GM03348 (cell line): ENCODE measurements at places on chromosomes 6 and 20.
A peak's percentile ranks its signal among the peaks of the same experiment; 100 is the strongest.

DNA sequence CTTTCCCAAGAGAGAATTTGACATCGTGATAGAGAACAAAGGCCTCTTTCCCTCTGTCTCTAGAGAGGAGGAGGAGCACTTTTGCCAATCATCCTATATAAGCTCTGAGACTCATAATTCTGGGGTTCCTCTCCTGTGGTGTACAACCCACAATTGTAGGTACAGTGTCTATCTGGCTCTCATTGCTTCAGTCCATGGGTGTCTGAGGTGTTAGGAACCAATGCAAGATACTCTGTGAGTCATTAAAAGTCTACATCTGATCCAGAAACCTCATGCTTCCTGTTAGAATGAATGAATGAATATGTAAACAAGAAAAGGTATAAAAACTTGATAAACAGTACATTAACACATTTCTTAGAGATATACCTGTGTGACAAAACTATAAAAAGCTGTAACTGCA, 356.7 kb downstream of the QKI start:
- DNase-seq = no peak

DNA sequence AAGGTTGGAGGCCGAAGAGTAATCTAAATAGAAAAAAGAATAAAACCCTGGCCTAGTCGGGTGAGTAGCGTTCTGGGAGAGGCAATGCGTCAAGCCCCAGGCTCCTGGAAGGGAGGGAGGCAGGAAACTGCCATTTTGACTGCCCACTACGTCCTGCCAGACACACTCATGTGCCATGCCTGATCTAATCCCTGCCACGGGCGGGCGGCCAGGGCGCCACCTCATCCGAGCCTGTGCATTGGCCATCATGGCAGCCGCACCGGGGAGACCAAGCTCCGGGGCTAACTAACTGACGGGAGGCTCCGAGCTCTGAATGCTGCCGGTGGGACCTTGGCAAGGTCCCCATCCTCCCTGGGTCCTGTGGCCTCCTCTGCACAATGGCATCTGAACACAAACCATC, 68.8 kb downstream of the INSM1 start:
- DNase-seq = no peak

GRCh38 chr6:16836144-16836981, 75.1 kb upstream of the ATXN1 start:
- DNase-seq = peak; percentile 30

- no peak for DNase-seq
Measured at GRCh38 chr6:139354189-139354588, 20.3 kb downstream of the CITED2 start.

GRCh38 chr6:10610289-10610688, 84.1 kb downstream of the C6orf52 start:
- no peak for DNase-seq

GRCh38 chr6:110815015-110815410, 256 bp downstream of the CDK19 start:
- no peak for DNase-seq

DNA sequence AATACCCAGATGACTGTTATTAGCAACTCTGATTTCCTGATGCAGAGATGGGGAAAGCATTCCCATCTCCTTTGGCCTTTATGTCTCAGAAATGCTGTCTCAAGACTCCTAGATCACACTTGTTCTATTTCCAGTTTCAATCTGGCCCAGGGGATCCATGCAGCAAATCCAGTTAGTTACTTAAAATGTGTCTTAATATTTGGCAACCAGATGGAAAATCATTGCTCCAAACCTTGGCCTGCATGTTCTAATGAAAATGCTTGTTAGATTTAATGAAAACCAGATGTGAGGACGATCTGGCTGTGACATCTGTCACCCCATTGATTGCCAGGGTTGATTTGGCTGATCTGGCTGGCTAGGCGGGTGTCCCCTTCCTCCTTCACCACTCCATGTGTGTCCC, 125.2 kb downstream of the TSHZ2 start:
- DNase-seq = no peak

DNA sequence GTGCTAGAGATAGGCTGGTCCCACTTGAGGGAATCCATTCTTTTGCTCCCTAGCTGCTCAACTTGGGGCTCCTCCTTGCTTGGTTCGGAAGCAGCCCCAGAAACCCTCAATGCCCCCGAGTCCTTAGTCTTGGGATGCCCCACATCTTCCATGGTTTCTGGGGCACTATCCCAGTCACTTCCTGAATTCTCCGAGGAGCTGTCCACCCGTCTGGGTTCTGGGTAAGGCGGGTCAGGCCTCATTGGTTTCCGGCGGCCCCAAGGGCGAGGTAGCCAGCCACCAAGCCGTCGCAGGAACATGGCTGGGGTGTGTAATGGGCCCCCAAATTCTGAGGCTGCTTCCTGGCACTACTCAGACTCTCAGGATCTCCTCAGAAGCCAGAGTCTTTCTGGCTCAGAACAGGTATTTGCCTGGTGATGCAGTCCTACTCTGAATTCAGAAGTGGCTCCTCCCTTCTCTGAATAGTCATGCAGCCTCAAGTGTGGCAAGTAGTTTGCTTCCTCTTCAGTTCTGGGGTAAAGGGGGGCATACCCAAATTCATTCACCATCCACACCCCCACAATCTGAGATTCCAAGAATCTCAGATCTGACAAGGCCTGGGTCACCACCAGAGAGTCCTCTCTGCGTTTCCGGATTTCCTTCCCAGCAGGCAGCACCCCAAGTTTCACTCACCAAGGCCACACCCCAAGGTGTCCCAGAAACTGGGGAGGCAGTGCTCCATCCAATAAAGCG, 763 bp downstream of the C6orf47 start:
- peak; percentile 42 for DNase-seq

GRCh38 chr6:155418017-155418761, 37.5 kb downstream of the NOX3 start:
- DNase-seq = peak; percentile 63

DNA sequence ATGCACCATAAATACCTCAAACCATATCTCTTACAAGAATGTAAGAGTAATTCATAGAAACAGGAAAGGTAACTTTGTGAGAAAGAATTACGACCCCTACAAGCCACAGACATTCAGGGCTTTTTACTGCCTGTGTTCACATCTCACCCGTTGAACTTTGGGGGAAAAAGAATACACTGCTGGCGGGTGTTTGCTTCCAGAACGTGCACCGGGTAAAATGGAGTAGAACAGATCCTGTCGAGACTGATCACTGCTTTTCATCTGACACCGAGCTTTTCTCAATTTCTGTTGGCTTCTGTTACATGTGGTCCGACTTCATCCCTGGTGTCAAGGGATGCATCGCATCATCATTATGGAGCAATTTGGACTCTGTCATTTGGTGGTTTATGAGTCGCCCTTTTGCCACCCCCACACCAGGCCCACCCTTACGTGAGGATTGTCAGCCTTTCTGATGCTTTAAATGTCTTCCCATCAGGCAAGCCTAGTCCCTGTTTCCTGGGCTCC, 219.2 kb upstream of the ZFP64 start:
- no peak for DNase-seq
